ENCODE measurements at places on chromosomes 7 and 10.
A peak's percentile ranks its signal among the peaks of the same experiment; 100 is the strongest.

DNA sequence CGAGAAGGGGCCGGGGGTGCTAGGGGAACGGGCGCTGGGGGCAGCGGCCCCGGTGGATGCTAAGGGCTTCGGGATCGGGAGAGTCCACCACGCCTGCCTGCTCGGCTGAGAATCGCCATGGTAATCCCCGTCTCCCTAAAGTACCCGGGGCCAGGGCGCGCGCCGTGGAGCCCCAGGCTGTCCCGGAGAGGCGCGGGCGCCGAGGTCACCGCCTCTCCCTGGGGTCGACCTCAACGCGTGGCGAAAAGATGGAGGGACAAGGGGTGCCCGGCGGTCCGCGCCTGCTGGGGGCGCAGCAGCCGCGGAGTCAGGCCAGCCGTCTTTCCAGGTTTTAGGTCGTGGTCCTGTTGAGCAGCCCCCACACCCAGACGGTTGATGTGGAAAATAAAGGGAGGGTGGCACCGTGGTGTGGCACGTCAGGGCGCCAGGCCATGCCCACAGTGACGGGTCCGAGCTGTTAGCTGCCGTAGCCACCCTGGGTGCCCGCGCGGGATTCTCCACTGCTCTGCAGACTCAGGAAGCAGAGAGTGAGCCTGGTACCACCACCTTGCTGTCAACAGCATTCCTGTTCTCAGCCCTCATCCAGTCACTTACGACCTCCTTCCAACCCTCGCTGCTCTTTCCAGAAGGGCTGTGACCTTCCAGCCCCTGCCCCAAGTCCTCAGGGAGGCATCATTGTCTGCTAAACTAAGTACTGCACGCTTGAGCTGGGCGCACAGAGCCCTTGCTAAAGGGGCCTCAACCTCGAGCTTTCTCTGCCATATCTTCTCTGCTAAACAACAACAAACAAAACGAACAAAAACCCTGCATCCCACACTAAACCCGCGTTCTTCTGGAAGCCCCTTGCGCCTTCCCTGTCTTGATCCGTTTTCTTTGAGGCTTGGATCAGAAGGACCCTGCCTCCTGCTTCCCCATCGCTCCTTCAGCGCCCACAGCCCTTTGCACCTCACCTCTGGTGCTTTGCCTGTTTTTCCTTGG is 666 bp downstream of the SMKR1 start:
- DNase-seq: no peak

GRCh38 chr10:5537684-5538083 is 12.9 kb downstream of the CALML3 start:
- no peak for DNase-seq

DNA sequence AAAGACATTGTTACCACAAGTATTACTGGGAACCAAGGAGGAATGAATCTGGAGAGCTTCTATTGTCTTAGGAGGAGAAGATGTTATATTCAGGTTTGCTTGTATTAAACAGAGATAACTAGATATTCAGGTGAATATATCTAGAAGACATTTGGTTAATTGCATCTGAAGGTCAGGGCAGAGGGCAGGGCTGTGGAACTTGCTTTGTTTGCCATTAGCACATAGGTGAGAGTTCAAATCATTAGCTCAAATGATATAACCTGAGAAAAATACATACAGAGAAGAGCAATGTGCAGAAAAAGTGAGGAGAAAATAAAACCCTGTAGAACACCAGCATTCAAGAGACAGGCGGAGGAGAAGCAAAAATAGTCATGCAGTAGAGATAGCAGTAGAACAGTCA is 116.8 kb downstream of the DNAJB9 start:
- DNase-seq: no peak

- no peak for DNase-seq
These were observed 511.6 kb downstream of the CALN1 start for GRCh38 chr7:71900556-71900955.

GRCh38 chr7:673681-674453 is 52.6 kb upstream of the DNAAF5 start:
- DNase-seq: no peak

DNA sequence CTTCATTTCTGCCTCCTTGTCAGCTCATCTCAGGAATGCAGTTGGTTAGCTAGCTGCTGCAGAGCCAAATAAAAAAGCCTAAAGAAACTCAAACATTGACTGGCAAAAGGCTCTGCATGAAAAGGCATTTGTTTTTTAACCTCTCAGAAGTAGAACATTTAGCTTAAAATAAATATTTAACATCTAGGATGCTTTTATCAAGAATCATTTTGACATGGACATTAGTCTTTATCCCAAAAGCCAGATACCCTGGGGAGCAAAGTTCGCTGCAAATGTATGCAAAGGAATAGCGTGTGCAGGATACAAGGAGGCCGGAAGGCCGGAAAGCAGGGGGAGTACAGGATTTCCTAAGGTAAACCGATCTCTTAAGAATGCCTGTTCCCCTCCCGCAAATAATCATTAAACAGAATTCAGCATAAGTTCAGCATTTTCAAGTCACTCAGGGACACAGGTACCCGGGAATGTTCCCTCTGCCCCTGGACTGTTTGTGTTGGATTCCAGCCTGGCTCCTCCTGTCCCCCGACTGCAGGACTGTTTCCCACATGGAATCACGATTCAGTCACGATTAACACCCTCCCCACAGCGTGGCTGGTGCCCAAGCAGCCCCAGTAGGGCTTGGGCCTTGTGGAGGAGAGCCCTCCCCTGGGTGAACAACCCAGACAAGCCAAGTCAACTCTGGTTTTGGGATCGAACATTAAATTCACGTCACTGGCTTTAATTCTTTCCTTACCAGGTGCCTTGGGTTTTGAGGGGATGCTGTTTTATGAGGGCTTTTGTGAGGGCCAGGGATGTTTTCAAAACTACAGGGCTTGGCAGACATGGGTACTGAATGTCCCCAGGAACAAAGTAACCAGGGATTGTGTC is 97.8 kb downstream of the HIPK2 start:
- DNase-seq: no peak

- DNase-seq: peak; percentile 29
These were observed 1.7 kb downstream of the ZEB1 start for GRCh38 chr10:31320550-31321211.

GRCh38 chr7:15603124-15603523 is 41.3 kb upstream of the AGMO start:
- DNase-seq: no peak

- no peak for DNase-seq
These were observed 212.3 kb upstream of the FZD1 start for GRCh38 chr7:91051966-91052365.

GRCh38 chr7:91872069-91872468 is 8.4 kb downstream of the MTERF1 start:
- no peak for DNase-seq

Measured in CD4-positive, alpha-beta T cell (primary cell).